ENCODE measurements at places on chromosomes 5 and 9.

DNA sequence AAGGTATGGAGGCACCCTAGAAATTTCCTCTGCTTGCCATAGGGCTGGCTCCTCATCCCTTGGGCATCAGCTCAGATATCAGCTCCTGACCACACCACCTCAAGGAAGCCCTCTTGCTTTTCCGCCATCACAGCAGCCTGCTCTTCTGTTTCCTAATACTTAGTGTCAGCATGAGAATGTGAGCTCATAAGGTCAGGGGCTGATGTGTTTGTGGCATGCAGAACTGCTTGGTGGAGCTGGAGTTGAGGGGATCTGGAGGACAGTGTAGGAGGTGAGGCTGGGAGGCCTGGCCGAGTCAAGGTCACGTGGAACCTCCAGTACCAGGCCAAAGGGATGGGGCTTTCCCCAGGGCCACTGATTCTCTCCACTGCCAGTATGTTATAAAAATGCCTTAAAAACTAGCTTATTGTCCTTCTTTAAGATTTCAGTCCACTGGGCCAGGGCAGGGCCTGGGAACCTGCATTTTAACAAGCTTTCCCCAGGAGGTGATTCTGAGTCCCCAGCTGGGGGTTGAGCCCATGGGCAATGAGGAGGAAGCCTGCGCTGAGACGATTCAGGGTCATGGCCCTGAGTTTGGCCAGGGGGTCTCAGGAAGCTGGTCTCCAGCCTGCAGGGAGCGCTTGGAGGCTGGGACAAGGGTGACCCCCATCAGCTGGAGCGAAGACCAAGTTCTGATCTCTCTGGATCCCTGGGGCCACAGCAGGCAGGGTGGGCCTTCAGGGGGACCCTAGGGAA is 28.6 kb downstream of the DAB2IP start:
- DNase-seq = no peak

GRCh38 chr9:23662320-23662719 is 163.7 kb downstream of the ELAVL2 start:
- DNase-seq = no peak

- no peak for DNase-seq
Observed at GRCh38 chr5:173582216-173583111, 34.0 kb downstream of the BOD1 start.

DNA sequence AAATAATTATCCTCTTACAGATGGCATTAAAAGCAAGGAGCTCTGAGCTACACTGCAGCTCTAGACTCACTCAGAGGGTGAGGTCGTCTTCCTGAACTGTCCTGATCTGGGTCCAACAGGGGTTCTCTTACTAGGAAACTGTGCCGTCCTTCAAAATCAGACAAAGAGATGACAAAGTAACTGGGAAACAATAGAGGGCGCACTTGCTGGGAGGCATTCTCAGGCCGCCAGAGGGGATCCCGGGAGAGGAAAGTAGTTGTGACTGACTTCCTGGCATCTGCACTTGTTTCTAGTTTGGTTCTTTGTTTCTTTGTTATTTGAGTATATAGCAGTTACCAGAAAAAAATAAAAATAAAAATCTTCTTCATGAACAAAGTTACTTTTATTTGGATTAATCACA is 142.9 kb upstream of the MSX2 start:
- DNase-seq = no peak

GRCh38 chr5:90264689-90265544 is 144.6 kb downstream of the CETN3 start:
- DNase-seq = peak; percentile 15

GRCh38 chr5:67170767-67171166 is 25.8 kb downstream of the CD180 start:
- no peak for DNase-seq

DNA sequence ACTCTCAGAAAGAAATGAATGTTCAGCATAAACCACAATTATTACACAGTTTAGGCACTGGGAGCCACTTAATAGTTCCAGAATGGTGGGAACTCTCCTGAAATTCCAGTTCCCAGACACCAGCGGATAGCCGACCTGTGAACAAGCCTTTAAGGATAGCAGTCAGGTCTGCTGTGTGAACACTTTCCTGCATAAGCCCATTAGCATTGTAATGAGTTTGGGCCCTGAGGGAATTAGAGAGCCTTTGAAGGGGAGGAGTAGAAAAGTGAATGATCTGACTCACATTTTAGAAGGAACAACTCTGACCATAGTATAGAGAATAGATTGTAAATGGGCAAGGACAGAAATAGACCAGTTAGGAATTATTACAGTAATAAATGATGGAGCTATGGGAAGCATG is 189.1 kb downstream of the ADGRV1 start:
- DNase-seq = no peak

GRCh38 chr9:5122516-5122915 is 62.9 kb downstream of the INSL6 start:
- DNase-seq = no peak

- no peak for DNase-seq
Observed at GRCh38 chr5:78659114-78659513, 10.5 kb upstream of the LHFPL2 start.

- DNase-seq = no peak
Observed at GRCh38 chr5:143574236-143574635, 170.8 kb upstream of the NR3C1 start.

- DNase-seq = no peak
Observed at GRCh38 chr9:94881940-94882339, 155.4 kb downstream of the AOPEP start.

- DNase-seq = no peak
Observed at GRCh38 chr9:108838017-108838416, 17.8 kb downstream of the ACTL7B start.

DNA sequence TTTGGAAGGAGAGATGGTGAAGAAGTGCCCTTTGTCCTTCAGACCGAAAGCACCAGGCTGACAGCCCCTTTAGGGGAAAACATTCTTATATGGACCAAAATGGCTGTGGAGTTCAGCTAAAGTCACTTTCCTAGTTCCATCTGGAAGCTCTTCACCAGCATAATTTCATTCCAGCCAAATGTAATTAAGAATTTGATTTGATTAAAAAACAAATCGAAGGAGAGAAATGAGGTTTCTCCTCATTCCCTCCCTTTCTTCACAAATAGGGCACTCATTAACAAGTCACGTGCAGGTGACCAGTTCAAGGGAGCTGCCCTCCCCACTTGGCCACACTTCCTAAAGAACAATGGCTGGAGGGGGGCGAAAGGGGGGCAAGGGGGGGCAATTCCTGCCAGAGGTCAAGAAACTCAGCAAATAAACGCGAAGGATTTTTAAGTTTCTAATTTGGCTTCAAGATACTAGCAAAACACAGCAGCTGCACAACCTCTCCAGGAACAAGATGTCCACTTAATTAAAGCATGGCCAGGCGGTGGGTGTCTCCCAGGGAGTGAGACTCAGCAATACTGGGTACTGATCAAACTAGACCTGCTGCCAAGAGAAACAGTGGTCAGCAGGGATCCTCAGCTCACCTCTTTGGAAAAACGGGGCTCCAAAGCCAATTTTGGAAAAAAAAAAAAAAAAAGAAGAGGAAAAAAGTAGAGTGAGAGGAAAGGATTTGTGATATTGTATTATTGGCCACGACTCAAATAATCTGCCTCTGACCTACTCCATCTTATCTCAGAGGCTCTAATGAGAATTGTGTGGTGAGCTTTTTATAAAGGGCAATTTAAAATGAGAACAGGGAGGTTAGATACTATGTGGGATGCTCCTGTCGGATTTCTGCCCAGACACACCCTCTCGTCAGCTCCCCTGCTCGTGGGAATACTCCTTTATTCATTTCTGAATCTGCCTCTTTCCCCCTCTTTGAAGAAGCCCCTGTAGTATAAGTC is 254.3 kb downstream of the ZSWIM6 start:
- no peak for DNase-seq

DNA sequence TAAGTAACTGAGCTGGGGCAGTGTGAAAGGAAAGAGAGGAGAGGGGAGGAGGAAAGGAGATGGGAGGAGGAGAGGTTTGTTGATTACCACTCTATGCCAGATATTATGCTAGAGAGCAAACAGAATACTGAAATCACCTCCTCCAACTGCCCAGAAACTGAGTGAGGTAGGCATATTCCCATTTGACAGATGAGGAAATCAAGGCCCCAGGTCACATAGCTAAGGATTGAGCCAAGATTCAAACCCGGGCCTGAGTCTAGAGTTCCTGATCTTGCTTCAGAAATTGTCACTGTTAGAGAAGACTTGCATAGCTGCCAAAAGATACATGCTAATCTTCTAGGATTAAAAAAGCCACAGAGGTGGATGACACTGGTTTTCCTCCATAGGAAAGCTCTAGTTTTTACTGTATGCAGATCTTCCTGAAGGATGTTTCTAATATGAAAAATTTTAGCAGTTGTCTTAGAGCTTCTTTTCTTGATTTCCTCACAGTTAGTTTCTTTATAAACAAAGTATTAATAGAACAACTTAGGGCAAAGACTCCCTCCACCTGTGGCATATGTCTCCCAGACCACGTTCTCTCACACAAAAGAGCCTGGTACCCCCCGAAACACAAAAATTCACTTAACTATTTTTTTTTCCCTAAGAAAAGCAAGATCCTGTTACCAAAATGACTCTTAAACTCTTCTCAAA is 97.4 kb downstream of the NLN start:
- no peak for DNase-seq

DNA sequence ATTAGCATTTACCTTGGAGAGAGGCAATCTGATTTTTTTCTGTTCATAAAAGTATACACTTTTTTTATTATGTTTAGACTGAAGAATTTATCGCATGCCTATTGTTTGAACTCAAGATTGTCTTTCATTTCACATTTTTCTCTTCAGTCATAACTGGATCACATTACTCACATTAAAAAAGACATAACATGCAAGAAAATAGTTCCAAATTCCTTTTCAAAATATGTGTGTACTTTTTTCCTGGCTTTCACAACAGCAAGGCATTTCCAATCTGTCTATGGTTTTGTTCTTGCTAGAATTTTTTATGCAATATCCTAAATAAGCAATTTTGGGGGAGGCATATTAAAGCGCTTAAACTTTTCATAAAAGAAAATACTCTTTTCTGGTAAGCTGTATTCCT is 21.2 kb downstream of the FTMT start:
- DNase-seq = no peak

GRCh38 chr5:137957948-137958347 is 68.7 kb downstream of the PKD2L2 start:
- DNase-seq = no peak

DNA sequence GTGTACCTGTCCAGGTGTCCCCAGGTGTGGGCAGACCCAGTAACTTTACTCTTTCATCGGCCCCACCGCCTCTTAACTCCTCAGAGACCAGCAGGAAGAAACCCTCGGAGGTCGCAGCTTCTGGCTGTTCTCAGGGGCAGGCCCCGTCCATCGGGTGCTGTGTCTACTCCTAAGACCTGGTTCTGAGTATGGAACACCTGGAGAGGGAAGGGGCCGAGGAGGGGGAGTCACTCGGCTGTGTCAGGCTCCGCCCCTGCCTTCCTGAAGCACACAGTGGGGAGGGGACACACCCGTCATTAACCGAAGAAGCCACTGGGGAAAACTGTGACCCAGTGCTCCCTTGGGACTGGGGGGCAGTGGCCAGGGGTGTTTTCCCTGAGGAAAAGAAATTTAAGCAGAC is 22.3 kb downstream of the NTNG2 start:
- no peak for DNase-seq

Measured in stimulated activated CD4-positive, alpha-beta T cell treated with anti-CD3 and anti-CD28 coated beads, TNF-alpha, amount 100 ng/mL, for 48 hours (primary cell).